Renal pelvis (tissue), 12 donors: ENCODE measurements at places on chromosomes 12 and 14.
A peak's percentile ranks its signal among the peaks of the same experiment; 100 is the strongest.

- no peak for DNase-seq
Measured at GRCh38 chr14:21255385-21256101, 13.7 kb downstream of the HNRNPC start.

DNA sequence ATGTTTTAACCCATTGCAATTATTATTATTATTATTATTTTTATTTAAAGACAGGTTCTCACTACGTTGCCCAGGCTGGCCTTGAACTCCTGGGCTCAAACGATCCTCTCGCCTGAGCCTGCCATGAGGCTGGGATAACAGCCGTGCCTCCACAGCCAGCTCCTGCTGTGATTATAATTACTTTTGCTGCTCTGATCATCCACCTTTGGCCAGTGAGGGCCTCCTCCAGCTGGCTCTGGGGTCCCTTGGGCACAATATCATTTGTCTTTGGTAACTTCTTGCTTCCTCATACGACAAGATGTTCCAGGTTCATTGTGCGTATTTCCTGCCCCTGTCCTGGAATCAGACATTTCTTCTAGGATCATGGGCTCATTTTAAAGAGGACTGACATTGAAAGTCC is 28.4 kb downstream of the LRTM2 start:
- no peak for DNase-seq

GRCh38 chr12:11960646-11961045 is 110.1 kb upstream of the BCL2L14 start:
- DNase-seq, result no peak

GRCh38 chr14:91749868-91750267 is 18.0 kb upstream of the CATSPERB start:
- DNase-seq, result no peak

DNA sequence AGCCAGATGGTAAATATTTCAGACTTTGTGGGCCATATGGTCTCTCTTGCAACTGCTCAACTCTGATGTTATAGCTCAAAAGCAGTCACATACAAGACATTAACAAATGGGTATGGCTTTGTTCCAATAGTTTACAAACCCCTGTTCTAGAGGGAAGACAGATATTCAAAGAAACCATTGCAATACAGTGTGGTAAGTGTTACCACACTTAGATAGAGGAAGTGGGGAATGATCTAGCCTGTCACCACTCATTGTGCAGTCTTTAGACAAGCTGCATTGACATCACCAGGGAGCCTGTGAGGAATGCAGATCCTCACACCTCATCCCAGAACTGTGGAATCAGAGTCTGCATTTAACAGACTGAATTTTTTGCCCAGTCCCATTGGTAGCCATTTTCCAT is 80.0 kb upstream of the RGS6 start:
- DNase-seq, result no peak

GRCh38 chr12:90233168-90234100 is 524.8 kb upstream of the ATP2B1 start:
- DNase-seq, result no peak

DNA sequence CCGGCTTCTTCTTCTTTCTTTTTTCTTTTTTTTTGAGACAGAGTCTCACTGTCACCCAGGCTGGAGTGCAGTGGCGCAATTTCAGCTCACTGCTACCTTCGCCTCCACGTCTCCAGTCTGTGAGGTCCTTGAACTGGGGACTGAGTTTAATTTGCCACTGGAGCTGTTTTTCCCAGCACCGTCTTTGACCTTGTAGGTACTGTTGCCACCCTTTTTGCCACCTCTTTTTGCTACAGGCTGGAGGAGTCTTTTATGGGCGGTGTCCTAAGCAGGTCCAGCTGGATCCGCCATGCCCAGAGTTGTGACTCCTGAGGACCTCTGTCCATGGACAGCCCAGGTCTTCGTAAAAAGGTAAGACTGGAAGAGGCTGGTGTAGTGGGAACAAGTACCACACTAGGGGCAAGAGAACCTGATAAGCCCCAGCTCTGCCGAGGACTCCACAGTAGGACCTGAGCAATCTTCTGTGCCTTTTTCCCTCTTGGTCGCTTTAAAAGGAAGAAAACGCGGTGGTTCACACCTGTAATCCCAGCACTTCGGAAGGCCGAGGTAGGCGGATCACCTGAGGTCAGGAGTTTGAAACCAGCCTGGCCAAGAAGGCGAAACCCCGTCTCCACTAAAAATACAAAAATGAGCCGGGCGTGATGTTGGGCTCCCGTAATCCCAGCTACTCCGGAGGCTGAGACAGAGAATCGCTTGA is 946 bp downstream of the RNU4-2 start:
- peak; percentile 27 for DNase-seq

- no peak for DNase-seq
Measured at GRCh38 chr14:51929910-51930682, 59.2 kb upstream of the RTRAF start.

DNA sequence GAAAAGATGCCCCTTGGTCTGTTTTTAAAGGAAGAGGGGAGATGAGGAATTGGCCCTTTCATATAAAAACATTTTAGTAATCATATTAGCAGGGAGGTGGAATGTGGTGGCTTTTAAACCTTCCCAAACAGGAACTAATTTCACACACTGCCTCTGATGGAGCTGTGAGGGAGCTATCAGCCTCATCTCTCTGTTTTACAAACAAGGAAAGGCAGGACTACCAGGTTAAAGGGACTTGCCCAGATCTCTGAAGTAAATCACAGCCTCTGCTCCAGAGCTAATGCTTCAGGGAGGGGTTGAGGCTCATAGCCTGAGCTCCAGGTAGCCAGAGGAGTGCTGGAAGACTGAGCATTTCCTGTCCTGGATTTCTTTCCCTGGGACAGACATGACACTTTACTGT is 1.1 kb upstream of the BMP4 start:
- no peak for DNase-seq

- no peak for DNase-seq
Measured at GRCh38 chr12:106801167-106801708, 26.8 kb downstream of the RIC8B start.

DNA sequence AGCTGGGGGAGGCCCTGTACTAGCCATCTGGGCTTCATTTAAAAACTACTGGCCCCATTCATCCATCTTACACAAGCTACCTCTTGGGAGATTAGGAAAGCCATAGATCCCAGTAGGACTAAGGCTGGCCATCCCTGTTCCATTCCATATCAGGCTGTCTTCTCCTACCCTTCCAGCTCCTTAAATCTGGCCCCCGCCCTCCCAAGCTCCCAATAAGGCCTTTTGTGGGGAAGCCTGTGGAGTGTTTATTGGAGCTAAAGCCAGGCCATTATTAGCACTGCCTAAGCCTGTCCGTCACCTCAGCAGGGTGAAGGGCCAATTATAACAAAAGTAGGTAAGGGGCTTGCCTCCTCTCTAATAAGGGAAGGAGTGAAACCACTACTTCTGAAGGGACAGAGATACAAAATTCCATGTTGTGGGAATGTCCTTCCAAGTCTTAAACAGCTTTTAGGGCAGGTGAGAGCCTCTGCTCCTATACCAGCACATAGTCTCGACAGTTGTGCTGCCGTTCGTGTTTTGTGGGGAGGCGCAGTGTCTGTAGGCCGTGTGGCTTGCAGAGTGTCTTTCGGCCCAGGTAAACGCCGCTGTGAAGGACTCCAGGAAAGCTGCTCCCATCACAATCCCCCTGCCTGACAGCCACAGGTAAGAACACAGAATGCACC is 3.7 kb downstream of the MYL6 start:
- DNase-seq, result no peak

DNA sequence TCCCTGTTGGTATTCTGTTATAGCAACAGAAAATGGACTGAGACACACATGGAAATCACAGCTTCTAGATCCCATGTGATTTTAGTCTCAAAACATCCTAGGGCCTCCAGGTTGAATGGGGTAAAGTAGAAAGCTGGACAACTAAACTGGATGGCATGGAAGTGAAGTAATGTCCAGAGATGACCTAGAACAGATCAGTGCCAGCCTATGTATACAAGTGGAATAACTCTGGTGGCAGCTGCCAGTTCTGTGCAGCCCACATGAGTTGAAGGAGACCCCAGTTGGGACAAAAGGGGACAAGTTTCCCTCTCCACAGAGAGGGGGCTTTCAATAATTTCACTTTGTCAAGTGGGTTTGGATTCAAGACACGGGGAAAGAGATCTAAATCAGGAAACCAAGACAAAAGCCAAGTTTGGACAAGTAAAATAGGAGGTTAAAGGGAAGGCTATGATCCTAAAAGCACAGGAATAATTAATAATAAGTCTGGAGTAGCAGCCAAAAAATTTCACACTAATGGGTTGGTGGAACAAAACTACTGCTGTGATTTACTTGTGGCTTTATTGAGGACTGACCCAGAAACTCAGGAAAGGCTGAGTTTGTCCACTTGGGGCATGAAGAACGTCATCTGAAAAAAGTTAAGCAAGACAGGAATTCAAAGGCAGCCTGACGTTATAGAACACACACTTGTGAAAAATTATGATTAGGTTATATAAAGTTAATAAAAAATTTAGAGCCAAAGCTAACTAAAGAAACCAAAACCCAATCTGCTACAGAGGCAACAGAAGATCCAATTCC is 11.7 kb downstream of the KIF21A start:
- no peak for DNase-seq

- no peak for DNase-seq
Measured at GRCh38 chr14:61615743-61616523, 79.4 kb upstream of the HIF1A start.

DNA sequence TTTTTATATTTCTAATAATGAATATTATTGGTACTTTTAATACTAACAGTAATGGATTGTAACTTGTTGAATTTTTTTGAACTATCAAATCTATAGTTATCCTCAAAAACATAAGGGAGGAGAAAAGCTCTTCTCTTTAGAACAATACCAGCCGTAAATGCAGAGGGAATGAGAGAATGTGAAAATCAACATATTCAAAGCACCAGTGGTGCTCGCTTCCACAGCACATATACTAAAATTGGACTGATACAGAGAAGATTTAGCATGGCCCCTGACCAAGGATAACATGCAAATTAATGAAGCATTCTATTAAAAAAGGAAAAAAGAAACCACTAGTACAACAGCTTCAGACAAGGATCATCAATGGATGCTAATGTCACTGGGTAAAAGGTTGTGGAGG is 15.8 kb downstream of the R3HDM2 start:
- no peak for DNase-seq

- DNase-seq, result peak; percentile 67
Measured at GRCh38 chr14:101927859-101928258, 36.5 kb upstream of the DYNC1H1 start.

DNA sequence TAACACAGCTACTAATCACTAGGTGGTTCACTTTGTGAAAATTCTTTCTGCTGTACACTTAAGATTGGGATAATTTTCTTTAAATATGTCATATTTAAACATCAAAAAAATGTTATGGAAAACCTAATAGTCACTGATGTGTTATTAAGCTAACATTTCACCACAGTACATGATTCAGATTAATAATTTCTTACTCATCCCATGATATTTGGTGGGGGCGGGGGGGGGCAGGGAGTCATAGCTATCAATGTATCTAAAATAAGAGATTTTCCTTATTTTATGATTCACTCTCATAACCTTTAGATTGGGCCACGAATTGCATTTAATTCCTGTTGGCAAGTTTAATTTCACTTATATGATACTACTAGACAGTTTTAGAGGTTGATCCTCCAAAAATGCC is 88.8 kb downstream of the KCNH5 start:
- DNase-seq, result no peak

- DNase-seq, result no peak
Measured at GRCh38 chr14:37422319-37422718, 172.7 kb downstream of the FOXA1 start.

DNA sequence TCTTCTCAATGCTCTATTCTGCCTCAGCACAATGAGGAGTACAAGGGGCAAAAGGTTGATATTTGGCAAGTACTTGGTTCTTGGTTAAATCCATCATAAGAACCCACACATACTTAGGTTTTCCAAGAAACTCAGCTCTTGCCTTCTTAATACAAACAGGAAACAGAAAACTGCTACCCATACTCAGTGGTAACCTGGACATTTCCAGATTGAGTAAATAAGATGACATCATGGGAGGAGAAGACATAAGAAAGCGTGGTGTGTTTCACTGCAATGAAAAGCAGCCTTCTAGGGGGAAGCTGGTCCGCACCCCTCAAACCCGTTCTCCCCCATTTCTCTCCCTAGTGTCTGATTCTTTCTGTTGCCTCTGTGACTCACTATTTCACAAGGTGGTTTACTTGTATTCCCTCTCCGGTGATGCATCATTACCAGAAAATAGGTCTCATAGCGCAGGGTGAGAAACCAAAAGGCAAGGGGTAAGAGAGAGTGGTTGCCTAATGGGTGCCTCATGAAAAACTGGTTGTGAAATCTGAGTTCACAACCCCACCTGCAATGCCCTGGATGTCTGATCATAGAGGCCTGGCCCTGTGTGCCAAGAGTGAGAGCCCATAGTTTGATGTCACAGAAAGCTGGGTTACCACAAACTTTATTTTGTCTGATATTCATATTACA is 326.5 kb upstream of the TBX3 start:
- DNase-seq, result no peak

DNA sequence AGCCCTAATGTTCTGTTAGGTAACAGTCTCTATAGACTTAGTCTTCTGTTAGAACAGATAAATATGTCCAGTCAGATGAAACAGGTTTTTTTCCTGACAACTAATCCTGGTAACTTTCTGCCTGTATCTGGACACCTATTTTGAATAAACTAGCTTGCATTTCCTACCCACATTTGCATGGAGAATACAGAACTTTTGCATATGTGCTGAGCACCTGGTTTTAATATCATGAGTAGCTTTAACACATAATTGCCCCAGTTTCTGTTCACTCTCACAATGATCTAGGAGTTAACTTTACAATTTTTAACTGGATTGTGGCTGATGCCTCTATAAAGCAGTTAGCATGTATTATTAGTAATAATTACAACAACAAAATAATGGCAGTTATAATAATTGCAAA is 111.7 kb downstream of the KTN1 start:
- DNase-seq, result no peak

- DNase-seq, result no peak
Measured at GRCh38 chr12:111953455-111953854, 59.5 kb downstream of the TMEM116 start.

GRCh38 chr12:66716522-66716921 is 37.6 kb upstream of the GRIP1 start:
- DNase-seq, result no peak

DNA sequence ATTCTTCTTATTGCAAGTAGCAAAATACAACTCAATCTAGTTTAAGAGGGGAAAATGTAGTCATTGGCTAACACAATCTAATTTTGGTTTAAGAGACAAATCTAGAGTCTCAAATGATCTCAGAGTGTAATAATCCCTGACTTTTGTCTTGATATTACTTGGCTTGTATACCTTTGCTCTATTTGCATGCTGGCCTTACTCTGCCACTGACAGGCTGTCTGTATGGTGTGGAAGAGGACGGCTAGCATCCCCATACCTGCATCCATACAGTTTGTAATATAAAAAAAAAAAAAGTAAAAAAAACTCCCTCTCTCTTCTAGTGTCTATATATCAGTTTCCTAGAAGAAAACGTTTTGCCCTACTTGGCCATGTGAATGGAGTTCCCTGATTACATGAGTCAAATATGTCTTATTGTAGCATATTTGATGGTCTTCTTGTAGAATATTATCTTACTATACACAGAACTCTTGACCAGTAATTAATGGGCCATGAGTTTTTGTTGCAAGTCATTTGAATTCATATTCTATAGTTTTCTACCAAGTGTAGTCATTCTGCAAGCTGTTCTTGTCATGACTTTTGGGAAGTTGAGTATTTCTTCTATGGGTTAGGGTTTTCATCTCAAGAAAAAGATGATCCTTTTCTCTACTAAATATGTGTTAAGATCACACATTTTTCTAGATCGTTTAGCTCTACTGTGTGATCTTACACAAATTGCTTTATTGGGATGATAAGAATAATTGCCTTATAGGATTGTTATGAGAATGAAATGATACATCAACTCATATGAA is 8.2 kb downstream of the HIF1A start:
- no peak for DNase-seq
